Caki2 (cell line): ENCODE measurements at places on chromosomes 16 and 17. TPM values are rescaled to one million over a fixed set of nuclear protein-coding genes. Genes with fewer than 3 reads are reported as not detected.

The KRT13 gene
- 0.78 TPM in 1 of 2 replicates, not detected in the other for total RNA-seq

The ADORA2B gene
- 57.2 and 60.0 TPM in 2 replicates for total RNA-seq

The TSPOAP1 gene
- not detected in 2 replicates for total RNA-seq

The SULT1A2 gene
- total RNA-seq = not detected in 2 replicates

The LPO gene
- total RNA-seq = not detected in 2 replicates

The MRPL45 gene
- 61.5 and 90.7 TPM in 2 replicates for total RNA-seq

The CCL4 gene
- not detected in 2 replicates for total RNA-seq

The CA7 gene
- total RNA-seq = not detected in 2 replicates

The SLC6A2 gene
- total RNA-seq = not detected in 2 replicates

The DRG2 gene
- total RNA-seq = 33.4 and 56.6 TPM in 2 replicates

The ADAD2 gene
- total RNA-seq = not detected in 2 replicates

The MGAT5B gene
- 3.1 and 9.6 TPM in 2 replicates for total RNA-seq

The MVP gene
- 282 and 291 TPM in 2 replicates for total RNA-seq

The TLCD3B gene
- total RNA-seq = 1.4 and 3.4 TPM in 2 replicates

The NPW gene
- total RNA-seq = not detected in 2 replicates

The C17orf78 gene
- total RNA-seq = not detected in 2 replicates

The MEIOC gene
- total RNA-seq = 1.9 and 2.2 TPM in 2 replicates

The FBXW10 gene
- total RNA-seq = 0.14 and 0.67 TPM in 2 replicates

The YBX2 gene
- 1.8 and 8.5 TPM in 2 replicates for total RNA-seq

The TEDC2 gene
- total RNA-seq = 37.3 and 39.9 TPM in 2 replicates

The ACE gene
- not detected in 2 replicates for total RNA-seq

The CHD9NB gene
- total RNA-seq = 3.8 TPM in 1 of 2 replicates, not detected in the other

The PLXDC1 gene
- not detected in 2 replicates for total RNA-seq

The SLC5A10 gene
- not detected in 2 replicates for total RNA-seq

The CACNG5 gene
- not detected in 2 replicates for total RNA-seq

The MYCBPAP gene
- 1.1 and 9.3 TPM in 2 replicates for total RNA-seq

The TAOK2 gene
- total RNA-seq = 57.0 and 75.8 TPM in 2 replicates

The ARL6IP1 gene
- 237 and 308 TPM in 2 replicates for total RNA-seq

The TBX6 gene
- total RNA-seq = 0.24 TPM in 1 of 2 replicates, not detected in the other

The MMD gene
- 23.6 and 26.3 TPM in 2 replicates for total RNA-seq

The OTOP2 gene
- not detected in 2 replicates for total RNA-seq

The UNC13D gene
- 1.5 and 2.2 TPM in 2 replicates for total RNA-seq

The ENPP7 gene
- total RNA-seq = not detected in 2 replicates

The PRR11 gene
- total RNA-seq = 20.5 and 2,299 TPM in 2 replicates

The DLX4 gene
- total RNA-seq = 0.52 TPM in 1 of 2 replicates, not detected in the other

The AANAT gene
- not detected in 2 replicates for total RNA-seq

The TBC1D3 gene
- not detected in 2 replicates for total RNA-seq

The TLCD2 gene
- 0.20 and 1.0 TPM in 2 replicates for total RNA-seq

The GALR2 gene
- not detected in 2 replicates for total RNA-seq

The C1QTNF1 gene
- total RNA-seq = not detected in 2 replicates

The PRKCB gene
- not detected in 2 replicates for total RNA-seq

The SOCS3 gene
- 22.9 and 28.9 TPM in 2 replicates for total RNA-seq

The CRHR1 gene
- total RNA-seq = 5.1 and 10.9 TPM in 2 replicates

The KRTAP4-1 gene
- total RNA-seq = not detected in 2 replicates

The TCF25 gene
- 141 and 237 TPM in 2 replicates for total RNA-seq

The HOXB9 gene
- 0.84 and 2.1 TPM in 2 replicates for total RNA-seq

The PLCG2 gene
- total RNA-seq = 3.9 and 23.4 TPM in 2 replicates

The DNAH17 gene
- 0.41 TPM in 1 of 2 replicates, not detected in the other for total RNA-seq

The KANSL1 gene
- 32.8 and 35.6 TPM in 2 replicates for total RNA-seq

The ATP2A1 gene
- 0.12 and 0.71 TPM in 2 replicates for total RNA-seq

The ATP1B2 gene
- total RNA-seq = not detected in 2 replicates

The NACA2 gene
- total RNA-seq = not detected in 2 replicates
